ENCODE measurements at places on chromosomes 6 and 20.
A peak's percentile ranks its signal among the peaks of the same experiment; 100 is the strongest.

DNA sequence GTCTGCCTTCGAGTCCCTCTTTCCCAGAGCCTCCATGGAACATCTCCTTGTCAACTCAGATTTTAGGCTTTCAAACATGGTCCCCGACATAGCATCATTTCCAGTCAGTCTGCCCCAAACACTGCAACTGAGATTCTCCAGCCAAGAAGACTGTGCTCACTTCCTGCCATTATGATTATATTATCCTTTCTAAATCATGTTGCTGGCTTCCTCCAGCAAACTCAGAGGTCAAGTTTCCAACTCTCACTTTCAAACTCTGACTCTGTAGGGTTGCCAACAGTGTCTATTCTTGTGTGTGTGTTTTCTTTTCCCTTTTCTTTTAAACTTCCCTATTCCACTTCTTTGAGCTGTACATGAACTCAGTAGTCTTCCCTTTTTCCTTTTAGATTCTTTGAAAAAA lies 61.2 kb upstream of the TRAF3IP2 start:
- no peak for DNase-seq

DNA sequence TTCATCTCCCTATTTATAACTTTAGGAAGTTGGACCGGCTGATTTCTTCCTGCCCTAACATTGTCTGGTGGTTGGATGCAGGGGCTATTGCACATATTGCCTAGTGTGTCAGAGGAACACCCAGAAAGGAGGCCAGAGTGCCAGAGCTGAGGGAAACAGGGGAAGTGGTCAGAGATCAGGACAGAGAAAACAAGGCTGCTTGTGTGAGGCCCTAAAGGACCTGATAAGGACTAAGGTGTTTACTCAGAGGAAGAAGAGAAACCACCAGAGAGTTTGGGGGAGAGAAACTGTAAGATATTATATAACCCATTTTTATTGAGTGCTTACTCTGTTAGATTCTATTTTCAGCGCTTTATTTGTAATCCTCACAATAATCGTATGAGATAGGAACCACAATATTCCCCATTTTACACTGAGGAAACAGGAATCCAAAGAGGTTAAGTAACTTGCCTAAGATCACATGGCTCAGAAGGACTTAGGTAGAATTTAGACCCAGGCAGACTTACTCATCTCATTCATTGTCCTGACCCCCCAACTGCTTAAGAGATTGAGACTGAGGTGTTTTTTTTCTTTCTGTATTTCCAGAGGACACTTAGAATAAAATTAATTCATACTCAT lies 54.0 kb upstream of the REV3L start:
- peak; percentile 93 for DNase-seq

DNA sequence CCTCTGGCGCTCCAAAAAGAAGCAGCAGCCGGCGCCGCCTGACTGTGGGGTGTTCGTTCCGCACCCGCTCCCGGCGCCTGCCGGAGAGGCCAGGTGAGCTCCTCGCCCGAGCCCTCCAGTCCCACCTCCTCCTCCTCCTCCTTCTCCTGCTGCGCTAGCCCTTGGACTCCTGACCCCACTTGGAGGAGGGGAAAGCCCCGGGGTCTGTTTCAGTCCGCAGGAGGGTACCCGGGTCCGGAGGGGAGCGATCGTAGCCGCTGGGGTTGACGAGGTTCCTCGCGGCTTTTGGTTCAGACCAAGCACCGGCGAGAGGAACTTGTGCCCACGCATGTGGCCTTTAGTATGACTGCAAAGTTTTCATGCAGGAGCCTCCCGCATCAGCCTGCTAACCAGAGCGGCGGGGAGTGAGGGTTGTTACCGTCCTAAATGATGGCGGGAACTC lies 493 bp downstream of the CRYBG1 start:
- DNase-seq = peak; percentile 63

DNA sequence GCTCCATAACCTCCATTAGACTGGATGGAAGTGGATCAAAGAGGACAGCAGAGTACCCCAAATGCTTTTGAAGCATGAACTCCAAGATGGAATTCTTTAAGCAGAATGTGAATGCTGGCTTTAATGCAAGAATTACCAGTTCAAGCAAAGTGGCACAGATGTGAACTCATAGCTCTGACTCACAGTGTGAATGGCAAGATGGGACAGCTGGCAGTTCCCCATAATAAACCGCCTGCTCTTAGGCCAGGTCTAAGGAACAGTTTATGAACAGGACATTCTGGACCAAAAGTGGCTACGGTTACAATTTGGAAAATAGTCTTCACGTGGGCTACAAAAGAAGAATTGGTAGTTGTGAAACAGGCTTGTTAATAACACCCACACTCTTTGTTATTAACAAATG lies 76.5 kb downstream of the SPTLC3 start:
- DNase-seq = no peak

DNA sequence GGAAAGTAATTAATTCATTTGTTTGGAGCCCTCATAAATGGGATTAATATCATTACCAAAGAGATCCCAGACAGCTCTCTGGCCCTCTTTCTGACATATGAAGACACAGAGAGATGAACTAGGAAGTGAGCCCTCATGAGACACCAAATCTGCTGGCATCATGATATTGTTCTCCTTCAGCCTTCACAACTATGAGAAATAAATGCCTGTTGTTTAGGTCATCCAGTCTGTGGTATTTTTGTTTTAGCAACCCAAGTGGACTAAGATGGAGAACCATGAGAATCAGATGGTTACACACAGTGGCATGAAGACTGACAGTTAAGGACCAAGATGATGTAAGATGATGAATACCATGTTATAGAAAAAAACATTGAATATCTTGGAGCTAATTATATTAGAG lies 16.9 kb upstream of the HBS1L start:
- no peak for DNase-seq

GRCh38 chr6:118263921-118264486 lies 284.1 kb upstream of the PLN start:
- DNase-seq = peak; percentile 53
